ENCODE measurements at places on chromosomes 2 and 18.

GRCh38 chr2:85016446-85016845, 45.5 kb downstream of the KCMF1 start:
- DNase-seq, result no peak

GRCh38 chr2:75506101-75506697, 54.5 kb downstream of the EVA1A start:
- no peak for DNase-seq

DNA sequence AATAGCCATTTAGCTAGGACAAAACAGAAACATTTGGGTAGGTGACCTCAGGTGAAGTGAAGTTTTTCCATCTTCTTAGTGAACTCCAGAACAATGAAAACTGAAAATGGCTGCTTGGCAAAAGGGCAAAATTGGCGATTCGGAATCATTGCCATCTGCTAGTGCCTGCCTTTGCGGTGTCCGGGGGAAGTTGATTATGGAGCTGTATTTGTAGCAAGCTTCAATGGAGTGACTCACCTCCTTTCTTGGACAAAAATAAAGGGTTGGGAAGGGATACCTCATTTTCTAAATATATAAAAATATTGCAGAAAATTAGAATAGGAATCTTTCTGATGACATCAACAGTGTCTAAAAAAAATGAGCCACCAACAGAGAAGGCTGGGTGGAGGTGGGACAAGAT, 460.5 kb downstream of the TGIF1 start:
- DNase-seq, result no peak

DNA sequence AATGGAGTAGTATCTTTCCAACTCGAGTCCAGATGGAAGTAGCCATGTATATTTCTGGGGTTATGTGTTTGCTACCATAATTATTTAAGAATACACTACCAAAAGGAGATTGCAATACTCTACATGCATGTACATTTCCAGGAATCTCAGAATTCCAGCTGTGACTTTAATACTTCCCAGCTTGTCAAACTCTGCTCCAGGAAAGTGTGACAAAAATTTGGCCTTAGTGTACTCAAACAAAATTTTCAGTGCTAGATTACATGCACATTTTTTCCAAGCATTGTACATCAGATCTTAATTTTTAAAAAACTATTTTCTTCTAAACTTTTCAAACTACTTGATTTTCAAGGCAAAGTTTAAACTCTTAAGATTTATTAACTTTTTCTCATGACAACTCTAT, 1791.6 kb downstream of the SUCLG1 start:
- DNase-seq, result no peak

GRCh38 chr18:23893653-23894052, 120.9 kb upstream of the TTC39C start:
- no peak for DNase-seq

GRCh38 chr2:64548761-64549160, 24.6 kb downstream of the AFTPH start:
- DNase-seq, result no peak

DNA sequence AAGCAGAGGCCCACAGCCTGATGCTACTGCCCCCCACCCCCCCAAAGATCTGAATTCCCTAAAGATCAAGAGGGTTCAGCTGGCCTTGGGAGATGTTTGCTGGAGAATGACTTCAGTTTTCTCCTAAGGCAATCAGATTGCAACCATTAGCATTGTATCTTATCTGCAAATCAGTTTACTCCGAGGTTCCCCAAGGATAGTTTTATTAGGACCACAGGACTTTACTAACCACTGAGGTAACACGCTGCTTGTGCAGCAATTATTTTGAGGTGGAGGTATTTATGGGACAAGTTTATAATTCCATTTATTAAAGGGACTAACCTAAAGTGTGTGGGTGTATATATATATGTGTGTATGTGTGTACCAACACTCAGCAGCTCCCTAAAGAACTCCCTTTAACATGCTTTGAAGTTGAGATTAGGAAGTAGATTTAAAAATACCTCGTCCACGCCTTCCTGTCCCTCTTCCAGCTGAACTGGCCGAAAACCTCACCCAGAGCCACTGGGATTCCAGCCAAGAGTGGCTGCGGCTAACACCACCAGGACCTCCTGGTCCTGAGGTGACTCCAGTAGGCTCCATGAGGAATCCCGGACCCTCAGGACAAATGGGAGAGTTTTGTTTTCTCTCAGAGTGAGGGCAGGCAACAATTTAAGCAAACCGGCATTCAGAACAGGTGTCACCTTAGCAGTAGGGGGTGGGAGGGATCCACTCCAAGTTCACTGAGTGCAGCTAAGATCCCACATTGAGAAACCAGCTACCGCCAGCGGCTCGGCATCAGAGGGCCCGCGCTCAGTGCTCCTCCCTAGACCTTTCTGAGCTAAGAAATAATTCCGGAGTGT, 3.0 kb upstream of the DLX1 start:
- no peak for DNase-seq

GRCh38 chr2:196383799-196384198, 212.4 kb upstream of the STK17B start:
- no peak for DNase-seq

DNA sequence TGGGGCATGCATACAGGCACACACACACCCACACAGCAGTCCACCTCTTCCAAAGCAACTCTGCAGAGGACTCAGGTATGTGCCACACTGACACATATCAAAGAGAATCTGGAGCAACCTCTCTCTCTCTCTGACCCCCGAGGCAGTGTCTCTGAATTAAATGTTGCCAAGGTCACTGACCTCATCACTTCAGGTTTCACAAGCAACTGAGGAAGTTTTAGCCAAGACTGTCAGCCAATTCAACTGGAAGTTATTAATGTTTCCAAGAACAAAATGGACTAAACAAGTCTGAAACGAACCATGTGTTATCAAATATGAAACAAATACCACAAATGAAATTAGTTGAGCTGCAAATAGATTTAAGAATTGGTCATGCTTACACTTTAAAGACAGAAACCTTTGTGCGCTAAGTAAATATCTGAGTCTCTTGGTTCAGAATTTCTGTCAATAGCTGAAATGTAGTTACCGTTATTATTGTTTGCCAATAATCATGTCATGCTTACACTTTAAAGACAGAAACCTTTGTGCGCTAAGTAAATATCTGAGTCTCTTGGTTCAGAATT, 86.1 kb downstream of the SLC25A12 start:
- no peak for DNase-seq

- no peak for DNase-seq
Observed at GRCh38 chr2:108591163-108591562, 56.9 kb downstream of the LIMS1 start.

GRCh38 chr2:233049194-233049761, 10.9 kb upstream of the INPP5D start:
- DNase-seq, result no peak

GRCh38 chr2:96899413-96899741, 29.5 kb upstream of the SEMA4C start:
- DNase-seq, result no peak

DNA sequence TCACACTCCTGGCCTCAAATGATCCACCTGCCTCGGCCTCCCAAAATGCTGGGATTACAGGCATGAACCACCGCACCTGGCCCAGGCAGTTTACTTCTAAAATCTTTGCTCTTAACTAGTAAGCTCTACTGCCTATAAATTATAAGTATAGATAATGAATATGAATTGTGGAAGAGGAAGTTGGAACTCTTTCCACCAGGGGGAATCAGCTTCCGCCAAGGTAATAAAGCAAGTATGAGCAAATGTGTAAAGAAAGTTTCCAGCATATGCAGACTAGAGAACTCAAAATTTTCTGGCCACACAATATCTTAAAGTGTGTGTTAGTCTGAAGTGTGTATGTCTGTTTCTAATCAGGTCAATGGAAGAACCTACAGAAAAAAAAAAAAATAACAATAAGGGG, 68.1 kb downstream of the RMDN2 start:
- no peak for DNase-seq

GRCh38 chr2:33486544-33486943, 10.1 kb downstream of the RASGRP3 start:
- DNase-seq, result no peak

GRCh38 chr2:18516112-18516511, 44.3 kb downstream of the RDH14 start:
- DNase-seq, result no peak

DNA sequence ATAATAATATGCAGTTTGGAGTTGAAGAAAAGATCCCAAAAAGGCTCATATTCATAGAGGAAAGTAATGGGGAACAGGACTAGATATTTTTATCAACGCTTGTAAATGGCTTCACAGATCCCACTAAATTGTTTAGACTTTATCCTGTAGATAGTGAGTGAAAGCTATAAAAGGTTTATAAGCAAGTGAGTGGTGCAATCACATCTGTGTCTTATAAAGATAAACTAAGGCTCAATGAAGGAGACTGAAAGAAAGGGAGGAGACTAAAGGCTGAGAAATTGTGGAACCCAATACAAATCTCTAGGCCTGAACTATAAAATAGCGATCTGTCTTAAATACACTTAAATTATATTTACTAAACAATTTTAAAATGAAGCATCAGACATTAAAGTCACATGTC, 7.7 kb downstream of the SP3 start:
- no peak for DNase-seq

- no peak for DNase-seq
Observed at GRCh38 chr2:15122915-15123314, 438.2 kb downstream of the NBAS start.

GRCh38 chr2:99481941-99482340, 7.9 kb downstream of the REV1 start:
- no peak for DNase-seq

- DNase-seq, result no peak
Observed at GRCh38 chr2:84880645-84881521, at the start of gene TRABD2A. Gene TRABD2A (minus strand): TSS chr2:84881084. CDS start chr2:84881039, 45 bp downstream.

GRCh38 chr2:33160191-33160590, 213.4 kb downstream of the LTBP1 start:
- no peak for DNase-seq

GRCh38 chr2:3302751-3303582, 74.7 kb downstream of the EIPR1 start:
- no peak for DNase-seq

DNA sequence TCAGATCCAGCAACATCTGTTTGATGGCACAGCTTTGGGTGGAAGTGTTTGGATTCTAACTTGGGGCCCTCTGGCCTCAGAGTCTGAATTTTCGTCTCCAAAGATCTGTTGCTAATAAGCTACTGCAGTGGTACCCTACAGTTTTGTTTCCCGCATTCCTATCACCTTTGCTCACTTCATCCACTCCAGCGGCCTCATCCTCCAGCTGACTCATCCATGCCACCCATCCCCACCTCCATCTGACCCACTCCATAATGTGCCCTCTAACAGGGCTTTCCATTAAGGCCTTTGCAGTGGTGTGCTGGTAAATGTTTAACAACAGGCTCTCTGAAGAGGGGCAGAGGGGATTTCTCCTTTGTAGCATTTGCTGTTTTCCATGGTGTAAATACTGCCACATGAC, 225.5 kb downstream of the TGIF1 start:
- DNase-seq, result no peak

- DNase-seq, result no peak
Observed at GRCh38 chr2:206463685-206464084, 20.4 kb downstream of the ADAM23 start.

DNA sequence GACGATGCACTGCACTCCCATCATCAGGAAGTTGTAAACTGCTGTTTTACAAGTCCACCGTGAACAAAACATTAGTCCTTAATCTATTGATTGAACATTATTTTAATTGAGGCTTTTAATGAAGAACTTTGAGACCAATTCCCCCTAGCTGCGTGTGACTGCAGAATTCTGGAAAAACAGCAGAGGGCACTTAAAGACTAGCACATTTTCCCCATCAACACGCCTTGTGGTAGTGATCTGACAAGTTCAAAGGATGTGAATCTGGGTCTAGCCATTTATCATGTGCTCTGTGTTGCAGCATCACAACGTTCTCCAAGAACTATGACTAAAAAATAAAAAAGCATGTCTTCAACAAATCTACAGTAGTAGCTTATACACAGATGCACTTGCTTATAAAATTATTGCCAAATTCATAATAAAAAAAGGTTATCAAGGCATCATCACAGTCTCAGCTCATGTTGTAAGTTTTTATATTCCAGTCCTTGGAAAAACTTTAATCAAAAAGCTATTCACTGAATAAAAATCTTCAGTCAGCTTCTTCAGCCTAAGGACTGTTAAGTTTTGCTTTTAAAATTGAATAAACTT, 35.8 kb downstream of the SKOR2 start:
- peak; percentile 65 for DNase-seq

GRCh38 chr2:110998311-110998710, 122.4 kb upstream of the BCL2L11 start:
- DNase-seq, result no peak

Data from hippocampal formation (tissue), 2 donors.